ENCODE measurements at places on chromosomes 4 and X. TPM values are rescaled to one million over a fixed set of nuclear protein-coding genes. Genes with fewer than 3 reads are reported as not detected.
A peak's percentile ranks its signal among the peaks of the same experiment; 100 is the strongest.

Gene CYSLTR1
- 0.98 TPM for total RNA-seq

DNA sequence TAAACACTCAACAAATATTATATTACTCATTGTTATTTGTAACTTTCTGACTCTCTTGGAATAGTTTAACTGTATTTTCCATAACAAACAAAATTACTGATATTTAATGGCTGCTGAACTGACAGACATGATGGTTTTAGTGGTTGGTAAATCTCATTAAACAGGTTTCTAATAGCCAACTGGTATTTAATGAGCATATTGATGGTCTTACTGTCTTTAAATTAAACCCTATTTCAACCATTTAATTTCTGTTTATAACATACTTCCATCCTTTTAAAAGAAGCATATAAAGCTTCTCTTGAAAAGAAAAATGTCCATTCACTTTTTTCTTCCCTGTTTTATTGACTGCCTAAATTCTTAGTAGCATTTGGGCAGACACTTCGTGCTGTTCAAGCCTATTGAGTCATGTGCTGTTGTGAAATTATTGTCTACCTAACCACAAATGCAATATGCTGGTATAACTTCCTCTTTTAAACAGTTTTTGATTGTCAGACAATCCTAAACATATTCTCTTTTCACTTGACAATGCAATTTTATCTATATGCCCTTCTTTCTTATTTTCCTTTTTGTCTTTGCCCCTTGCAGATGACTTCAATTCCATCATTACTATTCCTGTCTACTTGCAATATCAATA lies 163.9 kb upstream of the SLC7A11 start:
- H3K4me3 ChIP-seq: no peak overlapping the region
- no peak overlapping the region for H3K27ac ChIP-seq
- no peak for DNase-seq
- H3K27me3 ChIP-seq: no peaks in the 10 kb centered on the region
- no peaks in the 10 kb centered on the region for H3K36me3 ChIP-seq

- H3K27me3 ChIP-seq: no peaks in the 10 kb centered on the region
- peak overlapping the region; percentile 10 for H3K4me3 ChIP-seq
- no peak for DNase-seq
- H3K4me1 ChIP-seq: peaks cover 24% of the 10 kb centered on the region
These were observed 52.9 kb downstream of the TRIM2 start for GRCh38 chr4:153257151-153257620.

Gene PCYT1B
- not detected for total RNA-seq

- no peak overlapping the region for H3K27ac ChIP-seq
- H3K36me3 ChIP-seq: no peaks in the 10 kb centered on the region
- H3K4me1 ChIP-seq: no peaks in the 10 kb centered on the region
- H3K4me3 ChIP-seq: no peak overlapping the region
- DNase-seq: no peak
These were observed 78.9 kb downstream of the NAF1 start for GRCh38 chr4:163087805-163088204.

Gene RBM46
- not detected for total RNA-seq

- H3K27ac ChIP-seq: no peak overlapping the region
- no peak overlapping the region for H3K4me3 ChIP-seq
- peaks cover 7% of the 10 kb centered on the region for H3K36me3 ChIP-seq
- H3K27me3 ChIP-seq: no peaks in the 10 kb centered on the region
These were observed 18.1 kb downstream of the HTRA3 start for GRCh38 chr4:8287343-8288280.

DNA sequence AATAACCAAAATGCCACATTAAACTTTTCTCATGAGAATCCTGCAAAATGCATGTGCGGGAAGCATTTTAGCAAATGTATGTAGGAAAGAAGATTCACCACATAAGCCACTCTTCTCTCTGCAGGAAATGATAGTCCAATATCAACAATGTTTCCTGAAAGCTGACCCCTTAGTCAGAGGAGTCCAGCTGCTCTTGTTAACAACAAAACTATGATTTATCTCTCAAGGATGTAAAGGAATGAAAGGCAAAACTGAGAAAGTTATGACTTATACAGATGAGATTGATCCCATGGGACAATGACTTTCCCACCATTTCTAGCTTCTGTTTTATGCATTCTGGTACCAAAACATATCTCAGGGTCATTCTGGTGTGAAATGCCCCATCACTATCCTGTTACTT lies 125.0 kb upstream of the EDNRA start:
- DNase-seq: no peak
- no peak overlapping the region for H3K4me3 ChIP-seq
- no peaks in the 10 kb centered on the region for H3K36me3 ChIP-seq
- no peak overlapping the region for H3K27ac ChIP-seq
- H3K4me1 ChIP-seq: peaks cover 9% of the 10 kb centered on the region

Gene SMIM10L2A
- total RNA-seq: 1.5 TPM

Gene SLITRK4
- total RNA-seq: 3.2 TPM

- H3K4me1 ChIP-seq: no peaks in the 10 kb centered on the region
- no peak overlapping the region for H3K4me3 ChIP-seq
- H3K27ac ChIP-seq: no peak overlapping the region
- H3K27me3 ChIP-seq: no peaks in the 10 kb centered on the region
- H3K36me3 ChIP-seq: no peaks in the 10 kb centered on the region
- no peak for DNase-seq
These were observed 26.1 kb upstream of the LONRF3 start for GRCh38 chrX:118948270-118948669.

GRCh38 chr4:140049849-140050637 lies 103.9 kb downstream of the MAML3 start:
- H3K27me3 ChIP-seq: no peaks in the 10 kb centered on the region
- DNase-seq: no peak
- peaks cover 29% of the 10 kb centered on the region for H3K4me1 ChIP-seq
- H3K36me3 ChIP-seq: no peaks in the 10 kb centered on the region

- H3K4me3 ChIP-seq: no peak overlapping the region
- no peaks in the 10 kb centered on the region for H3K4me1 ChIP-seq
- DNase-seq: no peak
- H3K27me3 ChIP-seq: no peaks in the 10 kb centered on the region
- peaks cover 20% of the 10 kb centered on the region for H3K36me3 ChIP-seq
These were observed 102.2 kb downstream of the RAP1GDS1 start for GRCh38 chr4:98363431-98363830.

GRCh38 chr4:137425281-137425680 lies 107.0 kb downstream of the PCDH18 start:
- no peaks in the 10 kb centered on the region for H3K27me3 ChIP-seq
- no peak overlapping the region for H3K27ac ChIP-seq
- H3K36me3 ChIP-seq: no peaks in the 10 kb centered on the region
- no peak for DNase-seq

DNA sequence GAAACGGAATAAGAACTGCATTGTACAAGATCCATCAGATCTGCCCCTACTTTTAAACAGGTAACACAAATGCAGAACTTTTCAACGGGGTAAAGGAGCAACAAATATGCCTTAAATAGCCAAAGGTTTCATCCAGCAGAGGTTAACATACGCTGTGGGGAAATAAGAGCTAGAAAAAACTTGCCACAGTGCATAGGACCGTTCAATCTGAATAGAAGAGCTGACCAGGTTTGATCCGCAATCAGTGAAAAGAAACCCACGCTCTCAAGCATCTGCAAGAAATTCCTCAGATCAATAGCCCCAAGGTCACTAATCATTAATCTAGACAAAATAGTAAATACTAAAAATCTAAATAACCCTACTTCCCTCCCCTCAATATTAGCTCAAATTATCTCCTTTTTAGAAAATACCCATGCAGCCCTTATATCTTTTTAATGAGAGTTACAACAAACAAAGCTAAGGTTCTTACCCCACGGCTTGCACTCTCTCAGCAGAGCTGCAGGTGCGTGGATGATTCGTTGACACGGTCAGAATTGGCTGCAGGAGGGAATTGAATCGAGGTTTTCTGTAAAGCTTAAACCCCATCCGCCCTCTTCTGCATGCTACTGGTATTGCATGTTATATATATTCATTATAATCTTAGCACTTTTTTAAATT lies at the start of gene TLR10:
TLR10 (minus strand) TSS at position 539 of the 657 bp plus-strand sequence. CDS start 7,400 bp downstream, outside the sequence.
- H3K4me1 ChIP-seq: no peaks in the 10 kb centered on the region
- H3K36me3 ChIP-seq: no peaks in the 10 kb centered on the region
- no peak within 1 kb of the TSS for H3K4me3 ChIP-seq
- H3K27me3 ChIP-seq: no peaks in the 10 kb centered on the region
- H3K27ac ChIP-seq: no peak within 1 kb of the TSS
- DNase-seq: no peak

DNA sequence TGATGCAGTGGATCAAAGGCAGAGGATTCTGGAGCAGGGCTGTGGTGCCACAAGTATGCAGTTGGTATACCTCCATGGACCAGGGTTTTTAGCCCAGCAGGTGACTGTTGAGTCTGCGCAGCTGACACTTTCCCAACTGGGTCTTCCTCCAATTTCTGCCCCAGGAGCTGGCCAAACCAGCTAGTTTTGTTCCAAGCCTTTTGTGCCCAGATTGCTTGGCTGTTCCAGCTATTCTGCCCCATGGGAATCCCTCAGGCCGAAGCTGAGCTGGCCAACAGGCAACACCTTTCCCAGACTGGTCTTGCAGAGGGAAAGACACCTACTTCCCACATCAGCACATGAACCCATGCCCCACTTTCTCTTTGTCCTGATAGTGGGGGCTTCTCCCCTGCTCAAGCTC lies 22.8 kb upstream of the ANKRD17 start:
- no peak overlapping the region for H3K4me3 ChIP-seq
- no peaks in the 10 kb centered on the region for H3K27me3 ChIP-seq
- no peaks in the 10 kb centered on the region for H3K4me1 ChIP-seq
- no peak for DNase-seq

- H3K4me1 ChIP-seq: no peaks in the 10 kb centered on the region
- H3K4me3 ChIP-seq: no peak overlapping the region
- no peaks in the 10 kb centered on the region for H3K36me3 ChIP-seq
- H3K27ac ChIP-seq: no peak overlapping the region
- no peaks in the 10 kb centered on the region for H3K27me3 ChIP-seq
These were observed 118.3 kb upstream of the FRG1 start for GRCh38 chr4:189822326-189822725.

Gene DCAF8L2
- not detected for total RNA-seq

GRCh38 chrX:110204986-110205385 lies 112.9 kb downstream of the AMMECR1 start:
- no peak for DNase-seq
- H3K4me1 ChIP-seq: no peaks in the 10 kb centered on the region
- no peaks in the 10 kb centered on the region for H3K36me3 ChIP-seq
- H3K4me3 ChIP-seq: no peak overlapping the region

DNA sequence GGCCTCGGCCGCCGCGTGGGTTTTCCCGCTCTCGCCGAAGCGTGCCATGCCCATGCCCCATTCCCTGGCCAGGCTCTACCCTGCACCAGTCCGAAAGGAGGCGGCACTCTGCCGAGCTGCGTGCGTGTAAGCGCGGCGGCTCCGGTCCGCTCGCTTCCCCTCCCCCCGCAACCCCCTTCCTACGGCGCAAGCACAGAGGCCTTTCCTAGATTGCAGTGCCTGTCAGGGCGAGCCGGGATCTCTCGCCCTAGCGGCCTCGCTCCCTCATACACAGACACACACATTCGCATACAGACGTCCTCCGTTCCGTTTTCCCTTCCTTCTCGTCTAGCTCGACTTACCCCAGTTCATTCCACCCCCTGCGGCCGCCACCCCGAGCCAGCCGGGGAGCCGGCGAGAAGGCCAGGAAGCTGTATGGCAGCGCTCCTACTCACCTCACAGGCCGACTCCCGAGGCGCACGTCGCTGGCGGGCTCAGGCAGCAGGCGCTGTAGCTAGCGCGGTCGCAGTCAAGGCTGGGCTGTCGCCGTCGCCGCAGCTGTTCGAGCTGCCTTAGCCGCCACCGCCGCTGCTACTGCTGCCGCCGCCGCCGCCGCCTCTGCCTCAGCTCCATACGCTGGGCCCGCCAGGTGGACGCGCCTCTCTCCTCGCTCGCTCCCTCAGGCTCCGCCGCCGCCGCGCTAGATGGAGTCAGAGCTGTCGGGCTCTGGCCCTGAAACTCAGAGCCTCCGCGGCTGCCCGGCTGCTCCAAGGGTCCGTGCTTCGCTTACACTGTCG lies 615 bp downstream of the NEXMIF start:
- H3K27me3 ChIP-seq: no peaks in the 10 kb centered on the region
- no peaks in the 10 kb centered on the region for H3K4me1 ChIP-seq
- no peak for DNase-seq
- H3K4me3 ChIP-seq: peak overlapping the region; percentile 43

Gene TMEM255A
- 10.8 TPM for total RNA-seq

DNA sequence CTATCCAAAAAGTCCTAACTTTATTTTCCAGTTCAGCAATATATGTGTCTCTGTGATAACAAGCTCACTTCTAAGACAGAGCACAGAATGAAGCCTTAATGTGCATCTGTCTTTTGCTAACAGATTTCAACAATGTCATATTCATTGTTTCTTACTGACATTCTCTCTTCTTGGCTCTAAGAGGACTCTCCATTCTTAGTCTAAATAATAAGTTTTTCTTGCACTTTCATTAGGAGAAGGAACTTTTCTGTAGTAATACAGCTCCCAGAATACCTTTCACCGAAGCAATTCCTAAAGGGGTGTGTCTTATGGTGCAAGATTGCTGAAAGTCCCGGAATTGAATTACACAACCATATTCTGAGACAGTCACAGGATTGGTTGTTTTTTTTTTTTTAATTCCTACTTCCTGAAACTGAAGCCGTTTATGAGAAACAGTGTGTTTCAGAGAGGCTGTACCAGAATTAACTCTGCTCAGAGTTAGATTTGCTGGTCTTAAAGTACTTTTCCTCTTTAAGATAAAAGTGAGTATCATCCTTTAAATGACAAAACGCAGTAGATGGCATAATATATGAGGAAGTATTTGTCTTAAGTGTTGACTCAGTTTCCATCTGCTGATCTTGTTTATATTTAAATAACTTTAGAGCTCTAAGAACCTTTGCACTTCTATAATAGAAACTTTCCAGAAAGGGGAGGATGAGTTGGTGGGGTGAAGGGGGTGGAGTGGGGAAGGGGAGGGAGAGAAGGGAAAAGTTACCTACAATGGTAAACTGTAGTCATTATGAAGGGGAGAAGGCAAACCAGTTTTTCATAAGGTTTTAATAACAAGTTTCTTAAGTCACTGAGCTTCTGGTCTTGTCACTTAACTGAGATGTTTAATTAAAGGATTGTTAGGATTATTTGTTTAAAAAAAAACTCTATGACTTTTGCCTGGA lies at the start of gene ALPK1:
ALPK1 (plus strand) TSS at position 421 of the 932 bp plus-strand sequence.
- no peak for DNase-seq
- H3K27me3 ChIP-seq: no peaks in the 10 kb centered on the region
- peaks cover 1% of the 10 kb centered on the region for H3K36me3 ChIP-seq
- H3K4me3 ChIP-seq: peak within 1 kb of the TSS; percentile 45
- peaks cover 16% of the 10 kb centered on the region for H3K4me1 ChIP-seq

Gene COL25A1
- 0.49 TPM for total RNA-seq

DNA sequence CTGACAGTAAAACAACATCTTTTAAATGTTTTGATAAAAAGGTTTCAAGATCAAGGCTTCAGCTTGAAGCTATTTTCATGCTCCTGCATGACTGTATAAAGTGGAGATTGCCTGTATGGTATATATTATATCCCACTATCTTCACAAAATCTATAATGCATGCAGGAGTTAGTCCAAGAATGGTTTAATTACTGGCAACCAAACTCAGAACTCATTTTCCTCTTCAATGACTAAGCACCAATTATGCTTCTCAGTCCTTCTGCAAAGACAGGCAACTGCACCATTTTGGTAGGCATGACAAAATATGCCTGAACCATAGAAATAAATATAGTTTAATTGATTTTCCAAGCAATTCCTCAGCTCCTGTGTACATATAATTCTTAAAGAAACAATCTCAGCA lies 54.5 kb downstream of the NPY5R start:
- H3K4me1 ChIP-seq: no peaks in the 10 kb centered on the region
- no peak overlapping the region for H3K27ac ChIP-seq
- no peak for DNase-seq
- H3K27me3 ChIP-seq: no peaks in the 10 kb centered on the region

Data from vagina (tissue), 2 donors.